Fibroblast of skin of back (primary cell): ENCODE measurements at places on chromosomes 7 and 10.

DNA sequence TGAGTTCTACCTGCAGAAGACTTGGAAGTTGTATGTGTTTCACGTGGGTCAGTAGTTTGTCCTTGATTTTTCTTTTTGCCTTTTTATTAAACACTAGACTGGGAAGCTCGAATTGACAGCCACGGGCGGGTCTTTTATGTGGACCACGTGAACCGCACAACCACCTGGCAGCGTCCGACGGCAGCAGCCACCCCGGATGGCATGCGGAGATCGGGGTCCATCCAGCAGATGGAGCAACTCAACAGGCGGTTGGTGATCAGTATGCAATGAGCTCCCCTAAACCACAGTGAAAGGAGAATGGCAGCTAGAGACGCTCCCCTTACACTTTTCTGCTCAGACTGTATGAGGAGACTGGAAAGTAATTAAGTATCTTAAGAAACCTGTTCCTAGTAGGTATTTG is 126.7 kb upstream of the STK17A start:
- no peak for DNase-seq

DNA sequence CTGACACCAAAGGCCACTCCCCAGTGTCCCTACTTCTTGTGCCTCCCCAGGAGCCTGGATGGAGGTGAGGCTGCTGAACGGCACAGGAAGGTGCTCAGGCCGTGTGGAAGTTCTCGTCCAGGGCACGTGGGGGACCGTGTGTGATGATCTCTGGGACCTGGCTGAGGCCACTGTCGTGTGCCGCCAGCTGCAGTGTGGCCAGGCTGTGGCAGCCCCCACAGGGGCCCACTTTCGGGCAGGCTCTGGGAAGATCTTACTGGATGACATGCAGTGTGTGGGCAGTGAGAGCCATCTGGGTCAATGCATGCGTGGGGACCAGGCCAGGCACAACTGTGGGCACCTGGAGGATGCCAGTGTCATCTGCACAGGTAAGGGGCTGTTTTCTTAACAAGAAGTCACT is 57.0 kb upstream of the C10orf120 start:
- DNase-seq = no peak

DNA sequence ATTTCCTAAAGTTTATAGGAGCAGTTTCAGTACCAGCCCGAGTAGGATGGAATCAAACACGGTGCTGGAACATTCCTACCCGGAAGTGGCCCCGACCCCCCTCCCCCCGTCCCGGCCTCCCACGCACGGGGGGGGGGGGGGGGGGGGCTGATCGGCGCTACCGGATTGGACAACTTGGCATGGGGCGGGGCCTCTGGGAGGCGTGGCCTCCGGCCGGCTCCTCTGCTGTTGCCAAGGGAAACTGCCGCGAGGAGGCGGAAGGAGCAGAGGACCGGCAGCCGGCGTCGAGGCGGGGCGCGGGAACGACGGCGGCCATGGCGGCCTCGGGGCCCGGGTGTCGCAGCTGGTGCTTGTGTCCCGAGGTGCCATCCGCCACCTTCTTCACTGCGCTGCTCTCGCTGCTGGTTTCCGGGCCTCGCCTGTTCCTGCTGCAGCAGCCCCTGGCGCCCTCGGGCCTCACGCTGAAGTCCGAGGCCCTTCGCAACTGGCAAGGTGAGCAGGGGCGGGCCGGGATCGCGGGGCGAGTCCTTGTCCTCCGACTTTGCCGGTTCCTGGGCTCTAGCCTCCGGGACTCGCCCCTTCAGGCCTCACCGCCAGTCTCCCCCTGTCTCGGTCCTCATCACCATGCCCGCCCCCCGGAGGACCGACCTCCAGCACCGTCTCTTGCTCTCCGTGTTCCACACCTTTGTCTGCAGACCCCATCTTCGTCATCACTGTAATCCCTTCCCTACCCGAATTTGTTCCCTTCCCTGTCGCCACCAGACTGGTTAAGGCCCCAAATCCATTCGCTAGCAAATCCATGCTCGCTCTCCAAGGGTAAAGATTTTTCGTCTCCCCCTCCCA is at the start of gene RHBDD2:
Gene RHBDD2, plus strand, starts transcription at position 266 of the 843 bp plus-strand sequence. Its CDS starts 49 bp downstream, at position 315.
- DNase-seq = peak; percentile 92

DNA sequence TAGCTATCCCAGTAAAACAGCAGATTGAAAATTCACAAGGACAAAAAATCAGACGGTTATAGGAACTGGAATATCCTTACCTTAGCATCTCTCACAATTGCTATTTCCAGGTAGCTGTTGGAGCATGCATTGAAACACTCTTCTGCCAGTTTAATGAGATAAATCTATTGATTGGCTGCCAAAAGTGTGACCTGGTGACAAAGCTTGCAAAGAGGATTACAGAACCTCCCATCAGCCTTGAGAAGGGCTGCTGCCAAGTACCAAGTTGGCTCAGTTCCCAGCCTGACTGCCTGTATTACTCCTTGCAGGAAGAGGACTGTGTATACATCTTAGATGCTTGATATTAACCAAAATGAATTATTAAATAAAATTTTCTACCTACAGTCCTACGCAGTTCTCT is 5.1 kb downstream of the PRLHR start:
- DNase-seq = no peak

GRCh38 chr10:60986791-60987190 is 42.8 kb upstream of the RHOBTB1 start:
- DNase-seq = no peak

GRCh38 chr10:117499248-117500105 is 43.1 kb upstream of the EMX2 start:
- DNase-seq = peak; percentile 54

DNA sequence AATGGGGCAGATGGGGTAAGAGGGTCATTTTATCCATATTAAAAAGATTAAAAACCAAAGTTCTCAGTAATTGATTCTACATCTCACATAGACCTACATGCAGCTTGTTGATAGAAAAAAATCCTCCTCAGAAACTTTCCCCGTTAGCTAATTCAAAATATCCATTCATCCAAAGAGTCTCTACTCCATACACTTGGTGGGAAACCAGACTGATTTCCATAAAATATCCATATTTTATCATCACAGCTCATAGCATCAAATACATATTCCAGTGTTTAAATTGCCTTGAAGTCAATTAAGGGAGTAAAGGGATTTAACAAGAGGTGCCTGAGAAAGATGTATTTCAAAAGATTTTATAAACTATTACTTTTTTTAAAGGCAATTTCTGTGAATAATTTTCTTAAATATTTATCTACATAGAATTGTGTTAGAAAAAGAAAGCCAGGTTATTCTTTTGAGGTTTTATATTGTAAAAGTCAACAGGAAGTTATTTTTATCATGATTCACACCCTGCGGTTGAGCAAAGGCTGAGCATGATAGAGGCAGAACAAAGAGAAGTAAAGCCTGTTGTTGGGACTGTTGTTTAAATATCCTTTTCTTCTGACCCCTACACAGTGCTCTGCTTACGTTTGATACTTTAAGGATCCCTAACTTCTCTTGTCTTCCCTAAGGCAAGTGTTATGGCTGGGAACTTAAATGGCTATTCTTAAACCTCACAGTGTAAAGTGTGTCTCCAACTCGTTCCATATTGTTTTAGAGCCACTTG is 266.7 kb downstream of the PRKG1 start:
- peak; percentile 37 for DNase-seq

GRCh38 chr10:76012716-76013327 is 581.4 kb downstream of the LRMDA start:
- no peak for DNase-seq

GRCh38 chr7:129561677-129562359 is 49.7 kb upstream of the NRF1 start:
- DNase-seq = no peak

DNA sequence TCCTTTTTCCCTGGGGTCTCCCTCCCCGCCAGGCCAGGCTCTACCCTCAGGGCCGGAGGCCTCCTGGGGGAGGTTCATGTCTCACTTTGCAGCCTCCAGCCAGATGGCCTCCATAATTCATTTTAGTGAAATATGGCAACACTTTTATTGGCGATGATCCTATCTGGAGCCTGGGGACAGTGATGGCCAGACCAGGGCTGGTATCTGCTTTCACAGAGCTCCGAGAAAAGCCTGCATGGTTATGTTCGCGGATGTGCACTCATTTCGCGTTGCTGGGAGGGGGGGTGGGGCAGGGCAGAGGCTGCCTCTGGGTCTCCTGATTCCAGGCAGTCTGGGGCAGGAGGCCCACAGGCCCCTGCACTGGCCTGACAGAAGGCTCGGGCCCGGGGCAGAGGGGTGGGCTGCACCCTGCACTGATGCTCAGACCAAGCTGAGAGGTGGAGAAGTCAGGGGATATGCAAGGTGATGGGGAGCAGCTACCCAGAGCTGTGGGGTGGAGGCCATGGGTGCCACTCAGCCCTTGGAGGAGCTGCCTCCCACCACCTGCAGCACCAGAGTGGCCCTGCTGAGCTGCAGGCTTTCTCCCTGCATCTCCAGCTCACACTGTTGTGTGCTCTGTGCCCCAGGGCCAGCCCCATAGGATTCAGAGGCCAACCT is 85.3 kb upstream of the RET start:
- DNase-seq = no peak

DNA sequence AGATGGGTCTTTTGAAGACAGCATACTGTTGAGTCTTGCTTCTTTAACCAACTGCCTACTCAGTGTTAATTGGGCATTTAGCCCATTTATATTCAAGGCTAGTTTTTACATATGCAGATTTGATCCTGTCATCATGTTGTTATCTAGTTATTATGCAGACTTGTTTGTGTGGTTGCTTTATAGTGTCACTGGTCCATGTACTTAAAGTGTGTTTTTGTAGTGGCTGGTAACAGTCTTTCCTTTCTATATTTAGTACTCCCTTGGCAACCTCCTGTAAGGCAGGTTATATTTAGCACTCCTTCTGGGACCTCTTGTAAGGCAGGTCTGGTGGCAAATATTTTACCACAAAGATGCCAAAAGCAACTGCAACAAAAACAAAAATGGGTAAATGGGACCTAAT is 66.7 kb downstream of the TES start:
- no peak for DNase-seq

GRCh38 chr10:70656489-70656888 is 15.8 kb upstream of the ADAMTS14 start:
- DNase-seq = peak; percentile 99

- peak; percentile 74 for DNase-seq
Measured at GRCh38 chr10:80104066-80104926, 25.8 kb downstream of the TMEM254 start.

DNA sequence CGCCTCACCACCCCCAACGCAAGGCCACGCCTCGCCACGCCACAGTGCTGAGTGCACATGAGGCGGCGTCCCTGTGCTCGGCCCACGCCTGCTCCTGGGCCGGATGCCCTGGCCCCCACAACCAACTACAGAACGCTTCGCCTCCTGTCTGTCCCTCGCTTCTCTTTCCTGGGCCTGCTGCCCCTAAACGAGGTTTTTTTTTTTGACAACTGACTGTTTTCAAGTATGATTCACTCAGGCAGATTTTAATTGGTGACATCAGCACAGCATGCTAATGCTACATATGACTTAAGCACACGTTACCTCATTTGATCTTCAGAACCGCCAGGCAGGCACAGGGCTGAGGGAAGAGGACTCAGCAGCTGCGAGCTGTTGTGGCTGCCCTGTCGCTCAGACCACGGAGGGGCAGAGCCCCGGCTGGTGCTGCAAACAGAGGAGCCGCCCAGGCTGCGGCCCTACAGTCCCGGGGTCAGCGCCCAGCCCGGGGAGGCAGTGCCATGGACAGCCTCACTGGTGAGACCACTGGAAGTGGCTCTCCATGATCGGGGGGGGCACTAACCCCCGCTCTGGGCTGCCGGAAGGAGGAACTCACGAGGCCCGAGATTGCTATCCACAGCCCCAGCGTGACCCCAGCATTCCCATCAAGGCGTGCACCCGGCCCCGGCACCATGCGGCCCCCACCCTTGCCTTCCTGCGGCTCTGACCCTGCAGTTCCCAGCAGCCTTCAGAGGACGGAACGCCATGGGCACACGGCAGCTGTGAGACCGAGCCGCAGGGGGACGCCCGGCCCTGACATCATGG is 212.8 kb downstream of the MAD1L1 start:
- DNase-seq = peak; percentile 95

DNA sequence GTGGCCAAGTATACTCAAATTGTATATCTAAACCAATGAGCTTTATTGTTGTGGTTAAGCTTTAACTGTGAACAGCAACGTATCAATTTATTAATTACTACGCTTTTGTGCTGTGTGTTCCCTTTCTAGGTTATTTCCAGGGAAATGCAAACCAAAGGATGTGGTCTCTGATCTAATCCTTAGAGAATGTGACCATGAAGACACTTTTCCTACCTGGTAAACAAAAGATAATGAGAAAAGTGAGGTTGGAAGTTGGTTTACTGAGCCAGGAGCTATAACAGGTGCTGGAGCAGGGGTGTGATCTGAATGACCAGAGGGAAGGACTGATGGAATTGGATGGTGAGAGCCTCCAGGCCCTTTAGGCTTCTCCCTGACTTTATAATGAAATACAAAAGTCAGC is 25.4 kb upstream of the CALU start:
- no peak for DNase-seq

- peak; percentile 62 for DNase-seq
Measured at GRCh38 chr7:90629297-90629918, 33.3 kb downstream of the CDK14 start.

- DNase-seq = no peak
Measured at GRCh38 chr7:99210265-99210970, 2.5 kb upstream of the KPNA7 start.

DNA sequence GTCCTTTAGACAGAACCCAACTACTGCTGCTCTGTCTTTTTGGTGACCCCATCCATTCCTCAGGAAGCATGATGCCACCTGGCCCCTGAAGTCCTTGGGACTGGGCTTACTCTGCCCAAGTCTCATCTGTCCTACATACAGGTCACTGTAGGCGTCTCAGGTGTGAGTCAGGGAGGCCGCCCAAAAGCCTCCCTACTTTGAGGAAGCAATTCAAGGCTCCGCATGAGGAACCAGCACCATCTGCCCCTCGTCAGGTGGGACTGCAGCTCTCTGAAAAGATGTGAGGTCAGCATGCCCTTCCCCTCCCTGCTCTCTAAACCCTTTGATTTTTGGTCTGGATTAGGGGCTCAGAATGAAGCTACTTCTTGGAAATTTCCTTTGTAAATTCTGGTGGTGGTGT is 354.8 kb downstream of the CXCL12 start:
- no peak for DNase-seq

GRCh38 chr7:20507157-20507556 is 108.3 kb upstream of the ABCB5 start:
- no peak for DNase-seq

DNA sequence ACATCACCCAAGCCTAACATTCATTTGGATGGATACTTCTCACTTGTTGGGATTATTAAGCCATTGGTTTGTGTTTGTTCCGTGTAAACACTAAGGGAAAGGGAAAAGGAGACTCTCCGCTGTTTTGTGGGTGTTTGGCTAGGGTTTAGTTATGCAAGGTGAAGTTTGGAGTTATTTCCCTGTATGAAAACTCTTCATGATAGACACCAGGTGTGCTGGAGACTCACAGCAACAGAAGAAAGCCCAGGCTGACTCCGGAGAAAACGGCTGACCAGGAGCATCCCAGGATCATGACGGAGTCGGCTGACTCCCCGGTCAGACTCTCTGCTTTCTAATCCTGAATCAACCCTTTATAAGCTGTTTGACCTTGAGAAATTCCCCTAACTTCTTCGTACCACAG is 94.1 kb upstream of the KLF6 start:
- DNase-seq = no peak

DNA sequence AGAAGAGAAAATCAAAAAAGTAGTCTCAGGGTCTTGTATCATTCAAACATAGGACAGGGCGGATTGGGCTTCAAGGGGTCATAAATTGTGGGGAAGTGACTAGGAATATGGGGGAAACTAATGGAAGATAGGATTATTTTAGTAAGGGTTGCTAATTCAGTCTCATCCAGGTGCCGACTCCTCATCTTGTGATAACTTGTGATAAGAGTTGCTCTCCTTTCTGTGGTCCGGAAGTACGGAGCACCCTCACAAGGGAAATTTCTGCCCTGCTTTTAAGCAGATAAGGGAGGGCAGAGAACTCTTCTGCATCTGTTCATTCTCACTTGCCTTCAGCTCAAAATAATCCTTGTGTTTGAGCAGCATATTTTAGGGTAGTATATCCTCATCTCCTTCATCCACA is 436.4 kb upstream of the LRGUK start:
- DNase-seq = no peak
